Activated CD4-positive, alpha-beta T cell treated with anti-CD3 and anti-CD28 coated beads for 24 hours (primary cell): ENCODE measurements at places on chromosomes 6 and 20.

GRCh38 chr6:157927011-157927410 lies 54.7 kb upstream of the SYNJ2 start:
- no peak for DNase-seq

- no peak for DNase-seq
Observed at GRCh38 chr20:63087872-63088680, 81.3 kb upstream of the BHLHE23 start.

DNA sequence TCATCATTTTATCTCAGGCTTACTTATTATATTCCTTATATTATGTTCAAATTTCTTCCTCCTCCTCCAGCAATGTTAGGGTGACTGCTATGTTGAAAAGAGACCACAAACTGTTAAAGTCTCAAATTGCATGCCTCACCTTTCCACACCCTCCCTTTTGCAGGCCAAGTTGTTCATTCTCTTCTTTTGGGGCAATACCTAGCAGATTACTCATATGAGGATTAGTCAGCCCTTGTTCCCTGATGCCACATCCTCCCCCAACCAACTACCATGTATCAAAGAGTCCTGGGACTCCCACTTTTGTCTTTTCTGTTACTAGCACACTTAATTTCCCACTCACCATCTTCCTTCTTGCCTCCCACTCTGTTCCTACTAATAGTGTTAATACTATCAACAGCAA lies 434.7 kb downstream of the BCKDHB start:
- DNase-seq: no peak

- DNase-seq: no peak
Observed at GRCh38 chr6:111739257-111739696, 133.6 kb upstream of the TRAF3IP2 start.

- DNase-seq: no peak
Observed at GRCh38 chr6:106425382-106425781, 64.9 kb downstream of the CRYBG1 start.

DNA sequence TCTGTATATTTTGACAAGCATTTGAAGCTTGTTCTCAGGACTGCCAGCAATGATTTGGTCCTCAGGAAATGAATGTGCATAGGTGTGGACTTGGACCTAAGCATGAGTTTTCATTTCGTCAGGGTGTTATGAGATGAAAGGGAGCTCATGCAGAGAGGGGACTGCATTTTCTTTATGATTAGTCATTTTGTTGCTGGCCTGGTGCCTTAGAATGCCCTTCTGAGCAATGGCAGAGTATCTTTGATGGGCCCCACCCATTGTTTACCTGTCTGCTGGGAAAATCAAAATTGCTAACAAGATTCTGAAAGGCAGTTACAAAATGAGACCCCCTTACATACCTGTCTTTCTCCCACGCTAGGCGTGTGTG lies 51.5 kb upstream of the MTHFD1L start:
- no peak for DNase-seq

GRCh38 chr6:44480097-44480541 lies 92.6 kb downstream of the CDC5L start:
- DNase-seq: no peak

DNA sequence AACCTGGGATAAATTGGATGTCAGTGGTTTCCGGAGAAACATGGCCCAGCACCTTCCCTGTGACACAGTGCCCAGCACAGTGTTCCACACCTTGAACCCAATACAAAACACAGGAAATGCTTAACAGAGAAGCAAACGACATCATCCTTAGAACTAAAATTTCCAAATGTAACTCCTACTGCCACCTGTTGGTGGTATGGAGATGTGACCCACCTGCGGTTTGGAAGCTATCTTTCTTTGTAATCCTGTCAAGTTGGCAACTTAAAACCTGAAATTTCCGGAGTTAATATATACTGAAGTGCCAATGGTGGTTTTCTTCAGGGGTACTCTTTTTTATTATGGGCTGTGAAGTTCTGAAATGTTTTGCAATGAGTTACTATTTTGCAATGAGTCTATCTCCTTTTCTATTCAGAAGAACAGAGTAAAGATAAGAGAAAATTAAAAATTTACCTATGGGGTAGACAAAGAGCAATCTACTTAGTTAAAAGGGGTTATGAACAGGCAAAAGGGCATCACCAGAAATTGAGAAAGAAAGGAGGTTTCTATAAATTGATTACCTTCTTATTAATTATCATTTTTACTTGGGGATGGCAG lies 658.8 kb downstream of the PTPRT start:
- DNase-seq: no peak

- DNase-seq: no peak
Observed at GRCh38 chr6:41646026-41646795, 7.9 kb downstream of the MDFI start.

DNA sequence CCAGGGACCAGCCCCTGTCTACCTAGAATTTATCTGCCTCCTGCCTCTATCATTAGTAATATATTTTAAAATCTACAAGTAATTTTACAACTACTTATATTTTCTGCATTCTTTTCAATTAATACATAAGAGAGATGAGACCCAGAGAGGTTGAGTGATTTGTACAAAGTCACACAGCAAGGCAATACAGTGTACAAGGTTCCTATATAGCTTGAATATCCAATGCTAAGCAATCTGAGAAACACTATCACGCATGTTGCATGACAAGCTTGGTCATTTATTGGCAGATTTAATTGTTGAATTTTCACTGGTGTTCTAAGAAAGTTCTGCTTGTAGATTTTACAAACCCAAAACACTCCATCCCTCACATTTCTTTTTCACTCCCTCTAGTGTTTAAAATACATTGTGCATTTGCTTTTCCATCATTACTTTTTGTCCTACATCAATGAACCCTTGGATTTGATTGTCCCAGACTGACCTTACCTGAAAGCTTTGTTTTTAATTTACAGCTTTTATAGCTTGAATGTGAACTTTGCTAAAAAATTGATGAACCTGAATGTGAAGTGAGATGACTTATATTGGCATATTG lies 520.9 kb upstream of the CITED2 start:
- no peak for DNase-seq

DNA sequence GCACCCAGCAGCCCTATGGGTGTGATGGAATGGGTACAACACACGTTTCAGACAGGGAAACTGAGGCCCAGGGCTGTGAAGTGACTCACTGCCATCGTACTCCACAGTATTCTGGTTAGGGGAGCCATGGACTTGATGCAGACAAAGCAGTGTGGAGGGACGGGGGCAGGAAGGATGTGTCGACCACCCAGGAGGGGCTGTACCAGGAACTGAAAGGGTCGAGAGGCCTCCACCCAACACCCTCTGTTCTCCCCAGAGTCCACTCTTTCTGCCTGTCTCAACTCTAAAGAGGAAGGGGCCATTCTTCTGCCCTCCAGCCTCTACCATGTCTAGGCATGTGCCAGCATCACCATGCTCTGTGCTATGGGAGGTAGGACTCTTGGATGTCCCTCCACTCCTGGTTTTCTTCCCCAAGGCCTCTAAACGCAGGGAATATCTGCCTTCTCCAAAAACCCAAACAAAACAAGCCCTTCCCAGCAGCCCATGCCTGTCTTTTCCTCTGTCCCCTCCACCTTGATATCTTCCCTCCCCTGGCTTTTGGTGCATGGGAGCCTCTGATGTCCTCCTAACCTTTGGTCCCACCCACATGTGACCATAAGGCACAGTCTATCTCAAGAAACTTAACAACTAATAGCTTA lies 7.4 kb downstream of the SLC22A1 start:
- DNase-seq: no peak

DNA sequence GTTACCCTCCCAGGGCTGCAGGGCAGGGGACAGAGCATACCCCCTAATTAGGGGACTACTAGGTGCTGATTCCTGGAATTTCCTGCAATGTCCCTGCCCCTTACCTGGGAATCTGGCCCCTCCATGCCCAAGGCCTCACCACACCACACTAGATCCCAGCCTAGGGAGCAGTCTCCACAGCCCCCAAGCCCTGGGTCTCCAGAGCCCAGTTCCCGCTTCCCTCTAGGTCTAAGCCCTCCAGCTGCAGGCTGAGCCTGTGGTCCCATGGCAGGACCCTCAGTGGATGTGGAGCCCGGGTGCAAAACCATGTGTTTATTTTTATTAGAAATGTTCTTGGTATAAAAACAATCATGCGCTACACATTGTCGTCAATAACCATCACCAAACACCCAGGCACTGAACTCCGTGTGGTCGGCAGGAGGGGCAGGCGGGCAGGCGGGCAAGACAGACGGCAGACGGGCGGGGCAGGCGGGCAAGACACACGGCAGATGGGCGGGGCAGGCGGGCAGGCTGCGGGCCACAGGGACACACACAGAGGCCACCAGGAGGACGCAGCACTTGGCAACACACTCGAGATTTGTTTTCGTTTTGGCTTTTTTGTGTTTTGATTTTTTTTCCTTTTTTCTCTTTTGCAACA lies 124.2 kb downstream of the GRM4 start:
- no peak for DNase-seq

DNA sequence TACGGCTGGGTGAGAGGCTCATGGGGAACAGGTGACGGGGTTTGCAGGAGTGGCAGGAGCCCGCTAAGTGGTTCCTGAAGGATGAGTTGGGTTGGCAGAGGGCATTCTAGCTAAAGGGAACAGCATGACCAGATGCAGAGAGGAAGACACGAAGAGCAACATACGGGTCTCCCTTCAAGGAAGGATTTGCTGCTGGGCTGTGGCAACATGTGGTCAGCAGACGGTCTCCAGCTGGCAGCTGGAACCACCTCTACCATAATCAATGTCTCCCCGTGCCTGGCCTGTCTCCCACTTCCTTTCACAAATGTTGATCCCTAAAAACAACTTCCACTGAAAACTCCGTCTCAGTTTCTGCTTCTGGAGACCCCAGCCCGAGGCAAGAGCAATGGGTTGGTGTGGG lies 80.6 kb upstream of the SULF2 start:
- no peak for DNase-seq

- no peak for DNase-seq
Observed at GRCh38 chr20:34754611-34755010, 50.5 kb downstream of the TP53INP2 start.

DNA sequence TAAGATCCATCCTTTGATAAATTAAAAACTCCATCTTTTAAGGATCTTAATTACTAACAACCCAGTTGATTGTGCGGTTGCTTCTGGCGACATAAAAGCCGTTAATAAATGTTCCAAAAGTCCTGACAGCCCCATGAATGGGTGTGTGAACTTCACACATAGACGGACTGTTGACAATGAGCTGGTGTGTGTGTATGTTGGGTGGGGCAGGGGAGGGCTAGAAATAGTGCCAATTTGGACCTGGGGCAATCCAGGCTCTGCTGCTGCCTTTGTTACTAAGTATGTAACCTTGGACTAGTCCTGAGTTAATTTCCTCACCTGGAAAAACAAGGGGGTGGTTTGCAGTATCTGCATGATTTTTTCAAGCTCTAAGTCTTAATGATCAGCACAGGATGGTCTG lies 4.2 kb downstream of the MAS1 start:
- no peak for DNase-seq

DNA sequence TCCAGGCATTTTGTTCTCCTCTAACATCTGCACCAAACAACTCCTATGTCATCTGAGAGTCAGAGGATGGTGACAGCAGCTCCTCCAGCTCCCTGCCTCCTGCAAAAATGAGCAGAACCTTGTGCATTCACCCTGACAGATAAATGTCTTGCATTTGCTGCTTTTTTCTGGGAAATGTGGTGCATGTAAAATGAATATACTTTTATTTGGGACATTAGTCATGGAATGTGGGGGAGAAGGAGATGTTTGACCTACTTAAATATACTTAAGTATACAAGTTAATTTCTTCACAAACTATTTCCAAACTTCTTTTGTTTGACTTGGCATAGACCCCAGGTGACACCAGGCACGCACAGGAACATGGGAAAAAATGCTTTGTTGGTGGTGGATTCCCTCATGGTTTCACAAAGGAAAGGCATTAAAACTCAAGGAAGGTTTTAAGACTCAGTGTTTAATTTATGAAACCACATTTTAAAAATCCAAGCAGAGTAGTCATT lies 181.8 kb upstream of the MCHR2 start:
- no peak for DNase-seq

GRCh38 chr6:12613811-12614210 lies 102.8 kb upstream of the PHACTR1 start:
- no peak for DNase-seq

- DNase-seq: no peak
Observed at GRCh38 chr6:169296622-169297021, 43.0 kb upstream of the THBS2 start.

- DNase-seq: no peak
Observed at GRCh38 chr6:147468634-147469033, 39.9 kb upstream of the SAMD5 start.

DNA sequence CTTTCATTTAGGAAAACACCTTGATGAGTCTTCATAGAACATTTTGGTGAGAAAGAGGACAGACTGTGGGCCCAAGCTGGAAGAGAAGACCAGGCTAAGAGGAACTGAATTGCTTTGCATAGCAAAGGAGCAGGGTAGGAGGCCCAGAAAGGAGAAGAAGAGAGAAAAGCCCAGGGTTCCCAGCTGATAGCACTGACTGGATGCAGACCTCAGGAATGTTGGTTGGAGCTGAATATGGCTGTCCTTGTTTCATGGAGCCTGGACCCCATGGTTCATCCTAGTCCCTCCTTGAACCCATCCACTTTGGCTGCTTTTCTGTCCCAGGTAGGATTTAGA lies 18.0 kb upstream of the ZFAND3 start:
- DNase-seq: no peak

GRCh38 chr20:10634211-10634610 lies 39.6 kb downstream of the JAG1 start:
- DNase-seq: no peak

DNA sequence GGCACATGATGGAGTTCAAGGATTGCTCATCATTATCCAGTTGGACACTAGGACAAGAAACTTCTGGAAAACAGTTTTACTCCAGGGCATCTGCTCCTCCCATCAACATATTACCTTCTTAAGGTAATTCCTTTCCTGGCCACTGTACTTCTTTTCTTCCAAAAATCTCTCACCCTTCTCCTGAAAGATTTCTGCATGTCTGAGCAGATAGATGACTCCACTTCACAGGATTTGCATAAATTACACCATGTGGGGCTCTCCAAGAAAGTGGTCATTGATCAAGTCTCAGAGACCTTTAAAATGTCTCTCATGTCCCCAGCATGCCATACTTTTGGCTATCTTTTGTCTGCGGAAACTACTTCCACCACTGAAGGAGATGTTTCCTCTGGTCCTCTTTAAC lies 103.2 kb upstream of the TNFAIP3 start:
- no peak for DNase-seq

DNA sequence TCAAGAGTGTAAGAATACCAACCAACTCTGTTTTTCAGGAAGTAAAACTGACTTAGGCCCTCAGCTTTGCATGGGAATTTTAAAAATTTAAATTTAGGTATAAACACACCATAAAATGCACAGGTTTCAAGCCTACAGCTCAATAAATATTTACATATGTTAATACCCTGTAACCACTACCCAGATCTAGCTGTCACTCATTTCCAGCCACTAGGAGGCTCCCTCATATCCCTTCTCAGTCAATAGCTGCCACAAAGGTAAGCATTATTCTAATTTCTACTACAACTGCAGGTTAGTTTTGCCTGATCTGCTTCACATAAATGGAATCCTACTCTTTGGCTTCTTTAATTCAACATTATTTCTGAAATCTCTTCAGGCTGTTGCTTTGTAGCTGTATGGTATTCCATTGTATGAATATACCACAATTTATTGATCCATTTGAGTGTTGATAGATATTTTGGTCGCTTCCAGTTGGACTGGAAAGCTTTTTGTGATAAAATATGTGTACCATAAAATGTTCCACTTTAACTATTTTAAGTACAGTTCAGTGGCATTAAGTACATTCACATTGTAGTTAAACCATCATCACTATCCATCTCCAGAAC lies 32.5 kb upstream of the MEI4 start:
- DNase-seq: no peak
